A172 (cell line): ENCODE measurements at places on chromosomes 7 and 10. TPM values are rescaled to one million over a fixed set of nuclear protein-coding genes. Genes with fewer than 3 reads are reported as not detected.
A peak's percentile ranks its signal among the peaks of the same experiment; 100 is the strongest.

Gene GPAM
- 12.0 and 12.5 TPM in 2 replicates for total RNA-seq

- DNase-seq: peak; percentile 88
These were observed 140.4 kb upstream of the NPY start for GRCh38 chr7:24143547-24143946.

Gene LOXL4
- 15.4 and 24.9 TPM in 2 replicates for total RNA-seq

Gene SPDYE11
- not detected in 2 replicates for total RNA-seq

DNA sequence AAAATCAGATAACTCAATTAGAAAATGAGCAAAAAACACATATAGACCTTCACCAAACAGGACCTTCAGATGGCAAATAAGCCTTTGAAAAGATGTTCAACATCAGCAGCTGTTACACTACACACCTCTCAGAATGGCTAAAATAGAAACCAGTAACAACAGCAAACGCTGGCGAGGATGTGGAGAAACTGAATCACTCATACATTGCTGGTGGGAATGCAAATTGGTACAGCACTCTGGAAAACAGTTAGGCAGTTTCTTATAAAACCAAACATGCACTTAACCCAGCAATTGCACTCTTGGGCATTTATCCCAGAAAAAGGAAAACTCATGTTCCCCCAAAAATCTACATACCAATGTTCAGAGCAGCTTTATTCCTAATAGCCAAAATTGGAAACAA lies 37.7 kb upstream of the SMARCD3 start:
- DNase-seq: no peak

- no peak for DNase-seq
These were observed 37.8 kb downstream of the DPCD start for GRCh38 chr10:101625821-101626412.

DNA sequence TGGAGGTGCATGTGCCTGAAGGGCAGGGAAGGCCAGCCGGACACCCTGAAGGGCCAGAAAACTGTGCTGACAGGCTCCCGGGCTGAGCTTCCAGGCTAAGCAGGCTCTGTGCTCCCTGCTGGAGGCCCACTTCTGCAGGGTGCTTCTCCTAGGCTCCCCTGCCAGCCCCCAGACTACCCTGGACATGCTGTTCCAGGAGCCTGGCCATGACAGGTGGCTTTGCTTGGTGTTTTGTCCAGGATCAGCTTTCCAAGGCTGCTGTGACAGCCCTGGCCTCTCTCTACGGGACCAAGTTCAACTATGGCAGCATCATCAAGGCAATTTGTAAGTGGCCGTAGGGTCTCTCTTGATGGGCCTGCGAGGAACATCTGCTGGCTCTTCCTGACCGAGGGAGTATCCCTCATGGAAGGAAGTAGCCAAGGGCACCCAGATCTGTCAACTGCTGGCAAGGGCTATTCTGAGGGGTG lies 5.3 kb downstream of the CPA1 start:
- DNase-seq: no peak

DNA sequence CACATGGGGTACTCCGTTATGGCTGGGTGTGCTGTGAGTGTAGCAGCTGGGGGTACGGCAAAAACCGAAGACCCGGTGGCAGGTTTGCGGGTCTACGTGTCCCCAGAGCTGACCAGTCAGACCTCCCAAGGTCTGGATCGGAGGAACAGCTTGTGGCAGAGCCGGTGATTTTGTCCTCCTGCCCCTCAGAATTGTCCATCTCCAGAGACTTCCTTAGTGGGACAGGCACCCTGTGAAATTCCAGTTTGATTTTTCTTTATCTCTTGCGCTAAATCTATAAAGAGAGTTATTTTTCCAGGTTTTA lies 1.0 kb downstream of the EIF3B start:
- DNase-seq: no peak

Gene RELN
- 0.02 TPM in 1 of 2 replicates, not detected in the other for total RNA-seq

Gene ZNF853
- total RNA-seq: 4.3 and 5.4 TPM in 2 replicates

Gene NXPH1
- not detected in 2 replicates for total RNA-seq

DNA sequence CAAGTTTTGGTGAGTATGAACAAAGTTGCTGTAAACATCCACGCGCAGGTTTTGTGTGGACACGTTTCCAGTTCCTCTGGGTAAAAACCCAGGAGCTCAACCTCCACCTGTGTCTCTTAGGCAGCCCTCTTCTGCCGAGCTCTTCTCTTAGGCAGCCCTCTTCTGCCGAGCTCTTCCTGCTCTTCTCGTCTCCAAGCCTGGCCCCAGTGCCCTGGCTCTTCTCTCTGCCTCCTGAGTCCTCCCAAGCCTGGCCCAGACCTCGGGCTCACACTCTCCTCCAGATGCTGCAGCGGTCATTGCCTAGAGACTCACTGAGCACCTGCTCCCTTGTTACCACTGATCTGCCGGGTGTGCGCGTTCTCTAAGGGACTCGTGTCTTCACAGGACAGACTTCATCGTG lies 38.7 kb upstream of the BNIP3 start:
- DNase-seq: no peak

DNA sequence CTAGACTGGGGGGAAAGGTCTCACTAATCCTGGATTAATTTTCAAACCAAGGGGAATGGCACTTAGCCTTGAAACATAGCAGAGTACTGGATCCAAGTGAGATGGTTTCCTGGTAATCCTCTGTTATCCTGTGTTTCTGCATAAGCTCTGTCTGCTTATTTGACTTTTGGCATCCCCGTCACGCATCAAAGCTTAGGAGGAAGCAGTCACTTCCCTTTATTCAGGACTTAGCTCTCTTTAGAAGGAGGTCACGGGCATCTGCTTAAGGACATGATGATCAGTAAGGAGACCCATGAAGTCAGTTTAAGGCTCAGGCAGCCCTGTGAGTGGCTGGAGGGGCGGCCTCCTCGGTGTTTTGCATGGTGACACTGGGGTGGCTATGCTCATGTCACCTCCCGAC lies 30.0 kb downstream of the TSPAN15 start:
- no peak for DNase-seq

- DNase-seq: no peak
These were observed 25.7 kb downstream of the PRKAG2 start for GRCh38 chr7:151851145-151851751.

GRCh38 chr10:84264611-84265141 lies 19.8 kb downstream of the RGR start:
- DNase-seq: peak; percentile 61

Gene ZNF775
- 5.7 and 11.1 TPM in 2 replicates for total RNA-seq

Gene ELN
- total RNA-seq: 0.41 and 0.50 TPM in 2 replicates

Gene DOCK4
- 5.6 and 7.2 TPM in 2 replicates for total RNA-seq

Gene DNAJC12
- 3.1 and 4.6 TPM in 2 replicates for total RNA-seq

DNA sequence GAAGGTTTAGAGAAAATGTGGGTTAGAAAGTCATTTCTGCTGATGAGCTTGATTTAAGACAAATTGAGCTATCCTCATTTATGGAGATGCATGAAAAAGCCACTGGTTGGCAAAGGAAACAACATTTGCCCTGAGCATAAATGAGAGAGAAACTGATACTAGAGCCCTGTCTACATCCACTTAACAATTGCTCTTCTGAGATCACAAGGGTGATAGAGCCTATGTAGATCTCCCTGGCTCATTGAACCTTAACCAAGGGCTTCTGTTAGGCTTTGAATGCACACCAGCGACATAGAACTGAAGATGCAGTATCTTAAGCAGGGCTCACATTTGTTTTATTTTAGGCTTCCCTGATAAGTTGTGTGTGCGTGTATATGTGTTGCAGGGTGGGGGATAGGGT lies 35.0 kb downstream of the GPR141 start:
- no peak for DNase-seq

Gene MAGI2
- total RNA-seq: 1.4 and 1.5 TPM in 2 replicates
